Mesendoderm (in vitro differentiated cells): ENCODE measurements at places on chromosomes 6 and 20.
A peak's percentile ranks its signal among the peaks of the same experiment; 100 is the strongest.

DNA sequence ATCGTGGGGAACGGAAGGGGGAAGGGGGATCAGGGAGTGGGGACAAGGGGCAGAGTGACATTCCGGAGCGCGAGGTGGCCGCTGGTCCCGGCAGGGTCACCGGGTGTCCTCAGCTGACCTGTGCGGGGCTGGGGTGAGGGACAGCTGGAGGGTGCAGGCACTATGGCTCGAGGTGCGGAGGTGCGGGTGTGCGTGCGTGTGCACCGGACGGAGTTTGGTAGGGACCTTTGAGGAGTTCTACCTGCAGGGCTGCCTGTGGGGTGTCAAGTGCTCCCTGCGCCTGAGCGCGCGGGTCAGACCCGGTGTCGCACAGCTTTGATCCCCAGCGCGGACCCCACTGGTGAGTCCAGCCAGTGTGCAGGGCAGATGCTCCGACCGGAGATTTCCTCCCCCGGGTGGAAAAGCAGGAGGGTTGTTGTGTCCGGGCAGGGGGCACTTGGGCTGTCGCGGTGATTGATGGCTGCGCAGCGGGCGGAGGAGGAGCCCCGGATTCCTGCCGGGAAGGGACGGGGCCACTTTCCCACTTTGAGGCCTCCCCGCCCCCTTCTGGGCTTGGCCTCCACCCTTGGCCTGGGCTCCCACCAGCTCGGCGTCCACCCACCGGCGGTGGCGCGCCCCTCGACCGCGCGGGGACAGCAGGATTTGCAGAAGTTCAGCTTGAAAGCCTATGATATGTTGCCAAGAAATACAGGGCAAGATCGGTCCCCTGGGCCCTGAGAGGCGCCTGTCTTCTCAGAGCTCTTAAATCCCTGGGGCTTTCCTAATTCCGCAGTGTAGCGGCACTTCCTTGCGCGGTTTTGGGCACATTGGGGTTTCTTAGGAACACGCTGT lies 658 bp downstream of the RIN2 start:
- DNase-seq = peak; percentile 64

DNA sequence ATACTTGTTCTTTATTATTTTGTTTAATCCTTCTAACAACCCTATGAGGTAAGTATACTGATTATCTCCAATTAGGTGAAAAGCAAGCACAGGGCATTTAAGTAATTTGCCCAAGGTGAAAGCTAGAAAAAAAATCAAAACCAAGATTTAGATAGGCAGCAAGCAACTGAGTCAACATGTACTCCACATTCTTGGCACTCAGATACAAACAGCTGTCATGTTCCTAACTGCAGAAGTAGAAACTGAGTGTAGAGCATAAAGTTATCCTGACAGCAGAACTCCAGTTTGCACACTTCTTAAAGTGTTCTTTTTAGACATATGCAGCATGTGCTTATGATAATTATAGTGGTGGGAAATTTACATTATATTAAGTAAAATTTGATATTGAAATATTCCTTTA lies 278.1 kb downstream of the MEI4 start:
- DNase-seq = no peak

DNA sequence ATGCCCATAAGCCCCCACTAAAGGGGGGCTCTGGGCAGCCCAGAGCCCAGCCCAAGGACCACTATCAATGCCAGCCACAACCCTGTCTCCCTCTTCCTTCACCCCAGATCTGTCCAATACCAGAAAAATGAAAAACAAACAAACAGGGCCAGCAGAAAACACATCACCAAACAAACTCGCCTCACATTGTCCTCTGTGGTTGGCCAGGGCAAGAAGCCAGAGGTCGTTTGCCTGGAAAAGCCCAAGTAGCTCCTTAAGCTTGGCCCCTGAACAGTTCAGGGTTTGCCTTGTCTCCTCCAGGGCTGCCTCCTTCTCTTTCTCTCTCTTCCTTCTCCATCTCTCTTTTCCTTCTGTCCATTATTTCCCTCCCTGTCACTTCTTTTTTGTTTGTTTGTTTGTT lies 10.1 kb upstream of the SCUBE3 start:
- DNase-seq = no peak

GRCh38 chr6:23454080-23454976 lies 671.7 kb upstream of the NRSN1 start:
- peak; percentile 29 for DNase-seq

- DNase-seq = no peak
Measured at GRCh38 chr6:56144538-56145324, 102.6 kb downstream of the COL21A1 start.

DNA sequence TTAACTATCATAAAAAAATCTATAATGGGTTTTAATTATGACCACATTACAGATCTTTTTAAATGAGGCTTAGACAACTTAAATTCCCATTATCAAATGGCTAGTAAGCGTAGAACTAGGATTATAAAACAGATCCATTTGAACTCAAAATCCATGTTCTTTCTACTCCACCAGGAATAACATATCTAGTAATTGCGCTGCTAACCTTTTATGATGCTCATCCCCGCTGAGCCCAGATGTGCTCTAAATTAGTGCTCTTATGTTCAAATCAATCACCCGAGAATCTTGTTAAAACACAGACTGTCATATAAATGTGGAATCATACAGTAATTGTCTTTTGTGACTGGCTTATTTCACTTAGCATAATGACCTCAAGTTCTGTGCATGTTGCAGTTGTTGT lies 903.1 kb downstream of the PHF3 start:
- DNase-seq = no peak

DNA sequence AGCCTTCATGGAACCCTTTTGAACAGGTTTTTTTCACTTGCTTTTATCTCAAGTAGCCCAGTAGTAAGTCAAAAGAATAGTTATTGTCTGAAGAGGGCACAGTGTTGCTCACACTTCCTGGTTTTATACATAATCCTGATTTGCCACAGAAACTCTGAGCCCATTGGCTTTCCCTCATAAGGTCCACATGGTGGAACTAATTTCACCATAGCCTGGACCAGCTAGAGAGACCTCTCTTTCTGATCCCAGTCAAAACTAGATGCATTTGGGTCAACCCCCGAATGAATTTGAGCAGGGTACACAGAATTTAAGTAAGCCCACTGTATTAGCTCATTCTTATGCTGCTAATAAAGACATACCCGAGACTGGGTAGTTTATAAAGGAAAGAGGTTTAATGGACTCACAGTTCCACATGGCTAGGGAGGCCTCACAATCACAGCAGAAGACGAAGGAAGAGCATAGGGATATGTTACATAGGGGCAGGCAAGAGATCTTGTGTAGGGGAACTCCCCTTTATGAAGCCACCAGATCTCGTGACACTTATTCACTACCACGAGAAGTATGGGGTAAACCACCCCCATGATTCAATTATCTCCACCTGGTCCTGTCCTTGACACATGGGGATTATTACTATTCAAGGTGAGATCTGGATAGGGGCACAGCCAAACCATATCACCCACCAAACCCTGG lies 6.2 kb downstream of the RWDD2A start:
- DNase-seq = no peak

DNA sequence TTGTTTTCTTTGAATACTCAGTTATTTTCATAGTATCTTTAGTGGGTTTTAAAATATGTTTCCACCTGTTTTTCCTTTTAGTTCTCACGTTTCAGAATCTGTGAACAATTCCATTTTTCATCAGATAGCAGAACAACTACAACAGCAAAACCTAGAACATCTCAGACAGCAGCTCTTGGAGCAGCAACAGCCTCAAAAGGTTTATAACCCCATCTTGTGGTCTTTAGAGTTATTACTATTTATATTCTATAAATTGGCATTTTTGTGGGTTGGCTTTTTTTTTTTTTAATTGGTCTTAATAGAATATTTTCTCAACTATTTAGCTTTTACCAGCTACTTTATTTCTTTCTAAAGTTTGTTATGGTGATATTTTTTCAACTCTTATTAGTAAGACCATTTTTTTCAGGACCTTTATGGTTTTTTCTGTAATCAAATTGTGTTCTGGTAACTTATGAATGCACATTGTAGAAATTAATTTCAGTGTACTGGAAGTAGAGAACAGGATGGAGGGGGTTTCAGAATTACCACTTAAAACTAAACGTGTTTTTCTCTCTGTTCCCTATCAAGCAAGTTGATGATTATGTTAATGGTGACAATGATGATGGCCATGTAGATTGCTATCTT lies 72.2 kb downstream of the SCAF8 start:
- DNase-seq = peak; percentile 38

DNA sequence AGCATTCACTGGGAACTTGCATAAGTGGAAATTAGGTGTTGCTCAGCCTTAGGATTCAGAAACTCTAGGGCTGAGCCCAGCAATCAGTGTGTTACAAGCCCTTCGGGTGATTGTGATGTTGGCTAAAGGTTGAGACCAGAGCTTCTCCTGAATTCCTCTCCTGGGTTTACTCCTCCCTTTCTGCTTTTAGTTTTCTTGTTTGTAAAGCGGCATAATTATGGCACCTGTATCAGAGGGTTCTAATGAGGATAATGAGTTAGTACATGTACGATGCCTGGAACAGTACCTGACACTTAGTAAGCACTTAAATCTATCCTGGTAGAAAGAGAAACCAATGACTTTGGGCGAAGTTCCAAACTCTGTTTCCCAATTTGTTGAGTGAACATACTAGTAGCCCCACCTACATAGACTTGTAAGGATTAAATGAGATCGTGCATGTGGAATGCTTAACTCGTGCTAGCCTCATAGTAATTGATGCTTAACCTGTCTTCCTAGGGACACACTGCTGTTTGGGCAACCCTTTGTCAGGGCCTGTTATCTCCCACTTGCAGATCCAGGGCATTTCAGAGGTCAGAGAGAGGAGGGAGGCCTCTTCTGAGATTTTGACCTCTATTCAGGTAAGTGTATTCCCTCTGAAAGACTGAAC lies 932 bp upstream of the EZR start:
- DNase-seq = peak; percentile 59

- DNase-seq = no peak
Measured at GRCh38 chr6:2622671-2623070, 128.1 kb downstream of the MYLK4 start.

GRCh38 chr6:55875400-55875799 lies at the start of gene BMP5:
Gene BMP5, minus strand, starts transcription at chr6:55875590. Its CDS starts 725 bp downstream, at chr6:55874865.
- DNase-seq = peak; percentile 70

DNA sequence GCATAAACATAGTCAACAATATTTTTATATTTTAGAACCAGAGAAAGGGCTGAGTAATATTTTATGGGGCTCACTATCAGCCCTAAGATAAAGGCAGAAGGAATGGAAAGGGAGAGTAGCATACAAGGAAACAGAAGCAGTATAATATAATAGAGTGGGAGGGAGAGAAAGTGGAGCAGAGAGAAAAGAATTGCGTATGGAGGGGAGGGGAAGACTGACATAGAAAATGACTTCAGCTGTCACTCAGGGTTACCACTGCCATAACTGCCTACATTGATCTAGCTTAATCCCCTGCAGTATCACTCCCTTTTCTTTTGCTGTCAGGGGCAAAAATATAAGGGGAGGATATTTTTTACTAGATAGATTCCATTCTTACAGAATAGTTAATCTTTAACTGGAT lies 1133.5 kb upstream of the MAP3K7 start:
- DNase-seq = no peak

- peak; percentile 16 for DNase-seq
Measured at GRCh38 chr20:1721687-1722512, 64.3 kb upstream of the SIRPG start.

DNA sequence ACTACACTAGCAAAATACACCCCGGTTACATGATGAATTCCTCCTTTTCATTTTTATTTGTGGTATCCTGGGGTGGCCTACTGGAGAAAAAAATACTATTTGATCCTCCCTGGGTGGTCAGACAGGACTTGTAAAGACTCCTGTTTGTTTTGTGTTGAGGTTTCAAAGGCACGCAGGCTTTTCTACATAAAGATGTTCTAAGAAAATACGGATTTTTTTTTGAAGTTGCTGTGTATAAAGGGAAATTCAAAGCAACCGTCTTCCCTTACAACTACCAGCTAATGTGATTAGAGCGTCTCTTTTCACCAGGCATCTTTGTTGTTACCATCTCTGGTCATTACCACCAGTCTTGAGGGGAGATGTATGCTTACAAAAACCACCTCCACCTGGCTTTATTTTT lies 187.1 kb downstream of the SOX4 start:
- no peak for DNase-seq

GRCh38 chr20:24676353-24676977 lies 207.0 kb downstream of the SYNDIG1 start:
- no peak for DNase-seq

- no peak for DNase-seq
Measured at GRCh38 chr6:109420751-109421150, 19.7 kb downstream of the PPIL6 start.

DNA sequence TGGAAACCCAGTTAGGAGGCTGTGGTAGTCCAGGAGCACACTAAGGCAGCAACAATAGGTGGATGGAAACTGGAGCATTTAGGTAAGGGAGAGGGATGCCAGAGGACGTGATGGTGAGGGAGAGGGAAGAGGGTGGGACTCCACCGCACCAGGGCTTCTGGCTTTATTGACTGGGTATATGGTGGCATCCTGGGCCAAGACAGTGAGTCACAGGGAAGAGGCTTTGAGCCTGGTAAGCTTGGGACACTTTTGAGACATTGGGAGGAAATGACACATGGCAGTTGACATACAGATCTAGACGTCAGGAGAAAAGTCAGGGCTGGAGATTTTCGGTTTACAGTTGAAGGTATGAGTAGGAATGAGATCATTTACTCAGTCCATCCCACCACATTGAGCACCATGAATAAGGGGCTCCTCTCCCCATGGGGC lies 14.9 kb downstream of the NT5E start:
- DNase-seq = no peak

DNA sequence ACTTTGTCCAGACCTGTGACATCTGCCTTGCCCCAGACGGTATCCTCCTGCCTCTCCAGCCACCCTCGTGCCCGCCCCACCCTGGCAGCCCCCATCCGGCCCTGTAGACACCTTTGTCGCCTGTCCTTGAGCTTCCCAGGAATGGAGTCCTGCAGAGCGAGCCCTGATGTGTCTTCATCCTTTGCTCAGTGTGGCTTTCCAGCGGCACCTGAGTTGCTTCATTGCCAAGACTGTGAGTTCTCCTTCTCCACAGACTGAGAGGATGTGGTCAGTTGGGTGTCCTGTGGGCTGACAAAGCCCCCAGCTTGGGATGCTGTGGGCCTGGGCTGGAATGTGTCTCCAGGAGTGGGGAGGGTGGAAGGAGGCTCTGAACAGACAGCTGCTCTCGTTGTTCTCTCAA lies 1.7 kb upstream of the CST4 start:
- DNase-seq = no peak

DNA sequence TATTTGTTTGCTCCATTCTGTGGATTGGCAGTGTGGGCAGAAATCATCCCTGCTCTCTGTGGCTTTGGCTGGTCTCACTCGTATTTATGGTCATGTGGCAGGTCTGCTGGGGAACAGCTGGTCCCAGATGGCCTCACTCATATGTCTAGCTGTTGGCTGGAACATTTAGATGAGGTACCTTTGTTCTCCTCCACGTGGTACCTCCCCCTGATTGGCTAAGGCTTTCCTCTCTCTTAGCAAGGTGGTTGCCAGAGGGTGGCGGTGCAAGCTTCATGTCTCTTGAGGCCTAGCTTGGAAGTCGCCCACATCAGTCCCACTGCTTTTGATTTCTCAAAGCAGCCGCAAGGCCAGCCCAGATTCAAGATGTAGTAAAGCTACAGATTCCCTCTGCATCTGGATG lies 348.5 kb upstream of the BTBD3 start:
- peak; percentile 89 for DNase-seq
